Type B pancreatic cell (in vitro differentiated cells): ENCODE measurements at places on chromosomes 4 and X. TPM values are rescaled to one million over a fixed set of nuclear protein-coding genes. Genes with fewer than 3 reads are reported as not detected.

- no peak for DNase-seq
- H3K4me3 ChIP-seq: no peak overlapping the region
- no peak overlapping the region for H3K27ac ChIP-seq
Observed at GRCh38 chr4:170476351-170476750, 386.6 kb upstream of the AADAT start.

DNA sequence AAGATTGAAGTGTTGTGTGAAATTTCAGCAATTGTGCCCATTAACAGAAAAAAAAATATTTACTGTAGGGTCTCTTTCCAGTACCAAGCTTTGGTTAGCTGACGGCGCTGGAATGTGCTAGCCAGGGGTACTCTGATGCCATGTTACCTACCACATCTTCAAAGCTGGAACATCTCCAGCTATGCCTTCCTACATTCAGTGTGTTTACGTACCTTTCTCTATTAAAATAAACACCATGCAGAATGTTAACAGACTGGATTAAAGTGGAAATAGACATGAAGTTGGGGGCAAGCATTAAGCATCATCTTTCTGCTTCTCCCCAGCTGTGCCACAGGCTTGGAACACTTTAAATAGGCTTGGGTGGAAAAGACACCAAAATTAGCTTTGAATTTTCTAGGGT is 65.9 kb downstream of the USP38 start:
- H3K4me1 ChIP-seq: no peaks in the 10 kb centered on the region
- no peaks in the 10 kb centered on the region for H3K27me3 ChIP-seq
- H3K36me3 ChIP-seq: no peaks in the 10 kb centered on the region
- H3K27ac ChIP-seq: no peak overlapping the region
- H3K4me3 ChIP-seq: no peak overlapping the region

GRCh38 chr4:6658597-6659075 is 18.2 kb downstream of the MRFAP1 start:
- H3K4me3 ChIP-seq: no peak overlapping the region
- H3K36me3 ChIP-seq: no peaks in the 10 kb centered on the region
- peaks cover 23% of the 10 kb centered on the region for H3K27me3 ChIP-seq
- H3K27ac ChIP-seq: no peak overlapping the region
- no peak for DNase-seq

DNA sequence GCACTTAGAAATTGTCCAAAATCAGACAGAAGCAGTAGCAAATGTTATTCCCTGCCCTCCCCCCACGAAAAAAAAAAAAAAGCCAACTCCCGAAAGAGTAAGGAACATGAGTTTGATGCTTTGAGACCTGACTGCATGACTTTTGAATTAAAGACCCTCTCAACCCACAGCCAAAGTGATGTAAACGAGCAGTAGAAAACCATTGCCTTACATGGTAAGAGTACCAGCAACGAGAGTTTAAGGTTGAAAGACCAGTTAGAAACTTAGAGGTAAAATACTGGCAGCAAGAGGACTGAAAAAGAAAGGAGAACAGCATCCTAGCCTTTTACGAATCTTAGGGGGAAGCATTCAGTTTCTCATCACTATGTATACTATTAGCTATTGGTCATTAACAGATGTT is 10.0 kb upstream of the ANXA10 start:
- H3K27ac ChIP-seq: no peak overlapping the region
- no peaks in the 10 kb centered on the region for H3K27me3 ChIP-seq
- DNase-seq: no peak
- H3K36me3 ChIP-seq: no peaks in the 10 kb centered on the region

DNA sequence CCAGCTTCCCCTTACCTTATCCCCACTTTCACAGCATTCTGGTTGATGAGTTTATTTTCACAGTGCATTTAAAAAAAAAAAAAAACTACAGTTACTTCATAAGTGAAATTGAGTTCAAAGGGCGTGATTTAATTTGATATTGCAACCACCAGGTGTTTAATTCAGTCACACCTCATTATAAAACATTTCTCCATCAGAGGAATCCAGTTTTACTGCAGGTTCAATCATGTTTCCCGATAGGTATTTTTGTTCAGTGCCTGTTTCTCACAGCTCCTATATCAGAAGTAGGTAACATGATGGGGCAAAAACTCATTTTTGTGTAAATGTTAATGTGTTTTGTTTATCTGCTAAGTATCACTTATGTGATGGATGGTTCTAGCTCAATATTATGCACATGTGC is 102.3 kb upstream of the PCDH7 start:
- no peaks in the 10 kb centered on the region for H3K27me3 ChIP-seq
- H3K36me3 ChIP-seq: no peaks in the 10 kb centered on the region
- H3K4me1 ChIP-seq: no peaks in the 10 kb centered on the region
- H3K27ac ChIP-seq: no peak overlapping the region

Gene SPACA5B
- not detected in 2 replicates for total RNA-seq

Gene DIPK2B
- not detected in 2 replicates for total RNA-seq
